ENCODE measurements at places on chromosomes 16 and 17.

GRCh38 chr17:57868007-57868909, 18.4 kb upstream of the MRPS23 start:
- peak; percentile 6 for DNase-seq

DNA sequence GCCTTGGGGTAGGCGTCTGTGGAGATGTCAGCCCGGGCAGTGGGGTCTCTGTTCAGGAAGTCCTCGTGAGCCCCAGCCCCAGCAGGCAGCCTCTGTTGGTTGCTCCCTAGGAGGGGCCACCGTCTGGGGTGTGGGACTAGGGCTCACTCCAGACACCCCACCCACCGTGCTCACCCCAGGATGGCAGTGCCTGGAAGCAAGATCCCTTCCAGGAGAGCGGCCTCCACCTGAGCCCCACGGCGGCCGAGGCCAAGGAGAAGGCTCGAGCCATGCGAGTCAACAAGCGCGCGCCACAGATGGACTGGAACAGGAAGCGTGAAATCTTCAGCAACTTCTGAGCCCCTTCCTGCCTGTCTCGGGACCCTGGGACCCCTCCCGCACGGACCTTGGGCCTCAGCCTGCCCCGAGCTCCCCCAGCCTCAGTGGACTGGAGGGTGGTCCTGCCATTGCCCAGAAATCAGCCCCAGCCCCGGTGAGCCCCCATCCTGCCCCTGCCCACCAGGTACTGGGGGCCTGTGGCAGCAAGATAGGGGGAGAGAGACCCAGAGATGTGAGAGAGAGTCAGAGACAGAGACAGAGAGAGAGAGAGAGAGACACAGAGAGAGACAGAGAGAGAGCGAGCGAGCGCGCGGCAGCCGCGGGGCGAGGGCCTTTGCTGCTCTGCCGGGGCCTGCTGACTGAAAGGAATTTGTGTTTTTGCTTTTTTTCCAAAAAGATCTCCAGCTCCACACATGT, 9.8 kb downstream of the NTHL1 start:
- no peak for DNase-seq

DNA sequence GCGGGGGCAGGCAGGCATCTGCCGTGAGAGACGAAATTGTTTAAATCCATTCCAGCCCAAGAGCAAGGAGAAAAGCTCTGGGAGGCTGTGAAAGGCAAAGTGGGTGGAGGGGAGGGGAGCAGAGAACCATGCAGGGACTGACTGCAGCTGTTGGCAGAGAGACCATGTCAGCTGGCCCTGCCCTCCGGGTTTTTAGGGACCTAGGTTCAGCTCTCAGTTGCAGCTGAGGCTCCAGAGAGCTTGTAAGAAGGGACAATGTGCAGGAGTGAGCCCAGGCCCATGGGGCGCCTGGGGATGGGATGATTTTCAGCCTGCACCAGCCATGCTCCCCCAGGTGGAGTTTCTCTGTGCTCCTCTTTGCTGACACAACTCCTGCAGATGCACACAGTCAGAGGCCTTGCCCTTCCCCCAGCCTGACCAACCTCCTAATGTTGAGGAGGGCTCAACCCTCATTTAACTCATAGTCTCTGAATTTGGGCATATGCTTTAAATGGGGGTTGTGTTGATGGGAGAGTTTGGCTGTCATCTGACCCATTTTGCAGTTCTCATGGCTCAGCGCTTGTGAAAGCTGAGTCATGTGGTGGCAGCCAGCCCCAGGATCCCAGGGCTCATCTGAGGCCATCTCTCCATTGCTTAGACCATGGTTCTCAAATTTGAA, 70.9 kb downstream of the PLXDC1 start:
- DNase-seq = no peak

GRCh38 chr16:990516-991291, 9.1 kb downstream of the SOX8 start:
- peak; percentile 78 for DNase-seq

DNA sequence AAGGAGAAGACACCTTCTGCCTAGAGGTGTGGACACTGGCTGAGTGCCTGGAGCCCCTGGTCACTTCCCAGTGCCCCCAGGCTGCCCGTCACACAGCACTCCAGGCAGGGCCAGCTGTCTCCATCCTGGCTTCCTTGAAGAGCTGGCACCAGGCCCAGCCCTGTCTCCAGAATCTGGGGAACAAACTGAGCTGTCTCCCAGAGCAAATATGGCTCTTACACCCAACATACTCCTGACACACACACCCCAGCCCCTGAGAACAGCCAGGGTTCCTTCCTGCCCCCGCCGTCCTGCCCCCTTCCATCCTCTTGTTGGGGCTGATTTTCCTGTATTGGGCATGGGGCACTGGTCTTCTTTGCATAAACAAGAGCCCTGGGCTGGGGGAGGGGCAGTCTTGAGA, 9.1 kb downstream of the NHERF1 start:
- peak; percentile 38 for DNase-seq

- DNase-seq = no peak
Observed at GRCh38 chr17:32741381-32741780, 135.5 kb downstream of the MYO1D start.
